Stimulated activated naive CD8-positive, alpha-beta T cell treated with anti-CD3 and anti-CD28 coated beads, Interleukin-15, Interleukin-2, amounts not matched to agents 100 U/mL and 50 U/mL, for 24 hours (primary cell): ENCODE measurements at places on chromosomes 1 and 21.
A peak's percentile ranks its signal among the peaks of the same experiment; 100 is the strongest.

GRCh38 chr1:176211396-176212165, 4.5 kb upstream of the COP1 start:
- no peak for DNase-seq

DNA sequence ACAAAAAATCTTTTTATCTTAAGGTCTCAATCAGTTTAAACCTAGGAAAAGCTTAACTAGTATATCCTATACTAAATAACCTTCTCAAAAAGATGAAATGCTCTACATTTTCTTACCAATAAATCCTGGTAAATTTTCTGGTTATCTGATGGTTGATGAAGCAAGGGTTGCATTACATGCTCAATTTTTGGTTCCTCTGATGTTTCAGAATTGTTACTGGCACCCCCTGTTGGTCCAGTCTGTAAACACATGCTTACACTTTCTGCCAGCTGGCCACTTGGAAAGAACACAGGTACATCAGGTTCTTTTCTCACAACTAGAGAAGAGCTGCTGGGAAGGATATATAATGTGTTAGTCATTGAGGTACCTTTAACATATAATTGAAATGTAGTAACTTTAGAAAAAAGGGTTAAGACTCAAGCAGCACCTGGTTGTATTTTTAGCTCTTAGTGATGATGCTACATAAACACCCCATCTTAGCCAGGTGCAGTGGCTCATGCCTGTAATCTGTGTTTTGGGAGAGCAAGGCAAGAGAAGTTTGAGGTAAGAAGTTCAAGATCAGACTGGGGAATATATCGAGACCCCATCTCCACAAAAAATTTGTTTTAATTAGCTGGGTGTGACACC, 30.9 kb upstream of the TAL1 start:
- peak; percentile 30 for DNase-seq

DNA sequence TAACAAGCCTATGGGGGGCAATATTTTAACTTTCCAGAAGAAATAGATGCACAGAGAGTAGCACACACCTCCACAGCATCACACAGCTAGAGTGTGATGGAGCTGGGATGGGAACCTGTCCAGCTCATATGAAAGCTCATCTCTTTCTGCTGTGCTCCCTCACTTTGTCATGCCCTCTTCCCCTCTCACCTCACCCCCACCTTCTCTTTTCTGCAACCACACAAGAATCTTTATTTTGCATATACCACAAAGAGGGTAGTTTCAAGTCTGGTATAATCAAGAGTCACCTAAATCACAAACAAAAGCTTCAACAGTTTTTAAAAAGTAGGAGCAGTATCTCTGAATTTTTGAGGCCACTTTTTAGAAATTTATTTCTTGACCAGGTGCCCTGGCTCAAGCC, 22.6 kb downstream of the FOXD2 start:
- no peak for DNase-seq

- no peak for DNase-seq
Measured at GRCh38 chr1:232841823-232842565, 36.8 kb downstream of the MAP10 start.

DNA sequence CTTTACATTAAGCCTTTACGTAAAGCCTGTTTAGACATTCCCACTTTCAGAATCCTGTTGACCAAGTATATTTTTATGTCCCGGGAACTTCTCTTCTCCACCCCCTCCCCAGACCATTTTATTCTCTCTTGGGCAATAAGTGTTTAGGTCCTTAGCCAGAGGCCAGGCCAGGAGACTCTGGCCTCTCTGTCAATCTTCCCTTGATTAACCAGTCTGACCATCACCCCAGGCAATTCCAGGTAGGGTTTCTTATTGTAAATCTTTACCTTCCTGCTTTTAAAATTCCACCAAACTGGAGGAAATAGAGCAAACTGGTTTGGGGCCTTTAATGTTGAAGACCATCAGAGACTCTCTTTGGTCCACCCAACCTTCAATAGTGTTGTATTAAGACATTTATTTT, 12.2 kb upstream of the IFI6 start:
- no peak for DNase-seq

GRCh38 chr1:179798213-179798863, 55.2 kb downstream of the FAM163A start:
- no peak for DNase-seq

DNA sequence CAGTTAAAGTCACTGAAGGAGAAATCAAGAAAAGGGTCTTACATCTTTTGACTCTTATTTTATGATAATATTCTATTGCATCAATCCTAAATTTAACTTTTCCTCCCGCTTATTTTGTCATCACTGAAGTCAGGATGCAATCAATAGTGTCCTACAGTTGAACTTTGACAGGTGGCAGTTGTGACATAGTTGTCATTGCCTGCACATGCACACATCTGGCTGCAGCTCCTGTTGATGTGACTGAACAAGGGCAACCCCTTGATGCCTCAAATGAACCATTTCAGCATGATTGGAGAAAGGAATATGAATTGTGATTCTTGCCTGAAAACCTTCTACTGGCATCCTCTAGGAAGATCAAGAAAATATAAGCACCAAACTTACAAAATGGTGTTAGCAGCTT, 157.7 kb downstream of the NTNG1 start:
- no peak for DNase-seq

DNA sequence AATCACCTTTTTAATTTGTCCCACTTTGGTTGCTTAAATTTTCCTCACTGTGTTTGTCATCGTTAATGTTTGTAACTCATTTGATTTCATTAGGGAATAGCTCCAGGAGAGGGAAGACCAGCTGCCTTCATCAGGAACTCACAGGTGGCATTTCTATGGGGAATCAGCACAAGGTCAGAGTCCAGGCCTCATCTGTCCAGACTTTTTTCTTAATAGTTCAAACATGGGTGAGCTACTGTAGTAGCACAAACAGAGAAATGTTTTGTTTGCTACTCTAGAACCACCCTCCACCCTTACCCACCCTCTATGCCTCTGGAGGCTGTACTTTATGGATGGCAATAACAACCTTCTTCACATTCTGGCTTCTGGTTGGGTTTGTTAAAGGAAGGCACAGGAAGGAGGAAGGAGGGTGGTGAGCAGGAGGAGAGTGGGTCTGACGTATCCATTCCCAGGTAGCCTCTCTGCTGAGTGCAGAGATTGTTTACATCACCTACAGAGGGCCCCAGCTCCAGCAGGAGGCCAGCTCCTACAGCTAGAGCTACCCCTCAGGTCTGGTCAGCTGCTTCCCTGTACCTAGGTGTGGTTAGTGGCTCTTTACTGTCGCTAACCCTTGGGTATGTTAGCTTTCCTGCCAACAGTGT, 8.1 kb upstream of the TEDDM1 start:
- DNase-seq, result no peak

DNA sequence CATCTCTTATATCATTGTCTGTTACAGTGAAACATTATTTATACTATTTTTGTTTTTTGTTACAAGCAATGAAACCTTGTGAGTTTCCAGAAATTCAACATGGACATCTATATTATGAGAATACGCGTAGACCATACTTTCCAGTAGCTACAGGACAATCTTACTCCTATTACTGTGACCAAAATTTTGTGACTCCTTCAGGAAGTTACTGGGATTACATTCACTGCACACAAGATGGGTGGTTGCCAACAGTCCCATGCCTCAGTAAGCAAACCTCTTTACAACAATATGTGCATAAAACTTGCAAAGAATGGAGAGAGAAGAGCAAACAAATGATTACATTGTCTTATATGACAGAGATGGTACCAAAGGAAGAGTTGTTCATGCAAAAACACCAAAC, 22.4 kb downstream of the CFHR4 start:
- DNase-seq, result no peak

- no peak for DNase-seq
Measured at GRCh38 chr1:45739137-45739536, 11.3 kb downstream of the IPP start.

DNA sequence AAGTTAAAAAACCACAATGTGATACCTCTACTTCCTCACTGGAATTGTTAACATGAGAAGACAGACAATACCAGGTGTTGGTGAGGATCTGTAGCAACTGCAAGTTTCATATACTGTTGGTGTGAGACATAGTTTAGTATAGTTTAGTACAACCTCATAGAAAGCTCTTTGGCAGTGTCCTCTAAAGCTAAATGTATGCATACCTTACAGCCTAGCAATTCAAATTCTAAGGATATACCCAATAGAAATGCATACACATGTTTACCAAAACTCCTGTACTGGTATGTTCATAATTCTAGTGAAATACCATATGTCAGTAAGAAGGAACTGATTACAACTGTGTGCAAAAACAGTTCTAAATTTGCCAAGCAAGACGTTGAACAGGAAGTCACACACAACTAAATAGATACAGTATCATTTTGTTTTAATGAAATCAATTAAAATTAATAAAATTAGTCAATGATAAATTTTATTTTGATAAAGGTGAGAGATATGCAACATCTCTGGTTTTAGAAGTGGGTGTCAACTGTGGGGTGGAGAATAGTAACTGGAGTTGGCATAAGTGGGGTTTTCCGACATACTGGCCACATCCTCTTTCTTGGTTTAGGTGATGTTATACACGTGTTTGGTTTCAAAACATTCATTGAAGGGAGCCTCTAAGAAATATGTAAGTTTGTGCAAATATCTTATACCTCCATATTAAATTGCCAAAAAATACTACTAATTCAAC, 450.7 kb downstream of the PTPRC start:
- peak; percentile 40 for DNase-seq

DNA sequence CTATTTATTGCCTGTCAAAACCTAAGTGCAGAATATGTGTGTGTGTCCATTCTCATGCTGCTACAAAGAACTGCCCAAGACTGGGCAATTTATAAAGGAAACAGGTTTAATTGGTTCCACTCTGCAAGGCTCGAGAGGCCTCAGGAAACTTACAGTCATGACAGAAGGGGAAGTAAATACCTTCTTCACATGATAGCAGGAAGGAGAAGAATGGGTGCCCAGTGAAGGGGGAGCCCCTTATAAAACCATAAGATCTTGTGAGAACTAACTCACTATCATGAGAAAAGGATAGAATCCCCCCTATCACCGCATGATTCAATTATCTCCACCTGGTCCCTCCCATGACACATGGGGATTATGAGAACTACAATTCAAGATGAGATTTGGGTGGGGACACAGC, 300.7 kb upstream of the SNX7 start:
- no peak for DNase-seq

DNA sequence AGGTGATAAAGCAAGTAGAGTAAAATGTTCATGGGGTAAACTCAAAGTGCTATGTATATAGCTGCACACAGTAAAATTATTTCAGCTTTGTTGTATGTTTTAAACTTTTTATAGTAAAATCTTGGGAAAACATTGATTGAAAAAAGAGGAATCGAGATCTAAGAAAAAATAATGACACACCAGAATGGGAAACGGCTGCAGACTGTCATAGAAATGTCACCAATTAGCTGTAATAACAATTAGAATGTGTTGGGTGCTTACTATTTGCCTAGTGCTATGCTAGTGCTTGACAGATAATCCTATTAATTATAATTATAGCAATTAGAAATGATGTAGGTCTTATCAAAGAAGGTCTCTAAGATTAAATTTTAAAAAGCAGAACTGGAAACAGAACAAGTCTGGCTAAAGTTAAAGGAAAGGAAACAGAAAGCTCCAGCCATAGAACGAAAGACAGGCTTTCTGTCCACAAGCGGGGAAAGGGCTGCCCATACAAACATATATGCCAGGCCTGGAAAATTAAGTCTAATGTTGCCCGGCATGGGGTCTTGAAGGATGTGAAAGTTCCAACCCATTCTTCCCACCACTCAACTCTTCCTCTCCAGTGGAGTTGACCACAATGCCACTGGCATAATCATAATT, 5.0 kb downstream of the PCNX2 start:
- no peak for DNase-seq

- no peak for DNase-seq
Measured at GRCh38 chr1:183600136-183600535, 9.9 kb upstream of the NCF2 start.

DNA sequence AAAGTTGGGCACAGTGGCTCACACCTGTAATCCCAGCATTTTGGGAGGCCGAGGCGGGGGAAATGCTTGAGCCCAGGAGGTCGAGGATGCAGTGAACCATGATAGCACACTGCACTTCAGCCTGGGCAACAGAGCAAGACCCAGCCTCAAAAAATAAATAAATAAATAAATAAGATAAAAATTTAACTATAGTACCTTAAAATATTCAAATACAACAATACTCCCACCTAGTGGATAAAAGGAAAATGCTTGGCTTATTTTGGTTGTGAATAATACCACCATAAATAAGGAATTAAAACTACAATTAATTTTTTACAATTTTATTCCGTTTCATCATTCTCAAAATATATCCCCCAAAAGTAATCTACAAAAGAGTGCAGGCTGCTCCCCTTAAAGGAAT, 8.1 kb downstream of the PSMG1 start:
- DNase-seq, result no peak

DNA sequence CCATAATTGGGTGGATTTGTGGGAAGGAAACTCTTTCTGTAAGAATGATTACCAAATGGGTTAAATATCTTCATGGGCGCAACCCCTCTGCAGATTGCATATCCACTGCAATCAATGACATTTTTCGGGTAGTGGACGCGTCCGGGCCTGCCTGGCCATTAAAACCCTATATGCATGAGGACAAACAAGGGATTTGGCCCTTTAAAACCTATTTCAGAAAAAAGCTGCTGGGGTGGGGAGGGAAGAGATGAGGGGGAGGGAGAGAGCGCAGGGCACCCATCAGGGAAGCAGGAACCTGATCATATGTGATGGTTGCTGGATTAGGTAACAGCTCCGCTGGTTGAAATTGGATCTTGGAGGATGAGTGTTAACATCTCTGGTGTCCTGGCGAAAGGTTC, 228.8 kb downstream of the PBX1 start:
- DNase-seq, result no peak

GRCh38 chr1:179366093-179366800, 476 bp downstream of the AXDND1 start:
- DNase-seq, result no peak

DNA sequence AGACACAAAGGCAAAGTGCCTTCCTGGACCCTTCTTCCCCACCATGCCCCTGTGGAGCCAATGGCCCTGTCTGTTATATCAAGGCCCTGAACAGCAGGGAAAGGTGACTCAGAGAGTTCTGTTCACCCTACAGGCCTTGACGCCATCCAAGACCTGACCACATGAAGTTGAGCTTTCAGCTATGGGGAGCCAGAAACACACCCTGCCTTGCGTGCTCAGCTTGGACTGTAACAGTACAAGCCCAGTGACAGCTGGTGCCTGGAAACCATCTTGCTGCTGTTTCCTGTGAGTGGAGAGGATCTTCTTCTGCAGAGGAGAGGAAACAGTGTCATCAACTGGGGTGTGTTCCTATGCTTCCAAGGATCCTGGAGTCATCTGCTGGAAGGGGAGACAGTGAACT, 165.0 kb upstream of the IRF2BP2 start:
- DNase-seq, result no peak

DNA sequence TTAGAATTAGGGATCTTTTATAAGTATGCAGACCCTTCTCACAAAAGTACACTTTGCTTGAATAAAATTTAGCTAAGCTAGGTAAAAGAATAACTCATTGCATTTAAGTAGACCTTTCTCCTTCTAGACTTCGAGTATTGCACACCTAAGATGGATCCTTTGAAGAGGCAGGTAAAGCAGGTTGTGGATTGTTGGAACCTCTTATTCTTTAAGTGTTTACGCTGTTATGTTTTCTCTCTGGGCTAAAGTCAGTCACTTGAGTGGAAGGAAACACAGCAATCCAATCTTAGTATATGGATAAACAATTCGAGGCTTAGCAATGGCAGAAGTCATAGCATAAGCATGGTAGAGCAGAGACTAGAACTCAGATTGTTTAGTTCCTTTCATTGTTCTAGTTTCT, 11.4 kb downstream of the MAGI3 start:
- DNase-seq, result no peak
